ENCODE measurements at places on chromosomes 4 and X.
A peak's percentile ranks its signal among the peaks of the same experiment; 100 is the strongest.

GRCh38 chr4:123283371-123283895 lies 113.2 kb upstream of the SPRY1 start:
- DNase-seq: no peak

DNA sequence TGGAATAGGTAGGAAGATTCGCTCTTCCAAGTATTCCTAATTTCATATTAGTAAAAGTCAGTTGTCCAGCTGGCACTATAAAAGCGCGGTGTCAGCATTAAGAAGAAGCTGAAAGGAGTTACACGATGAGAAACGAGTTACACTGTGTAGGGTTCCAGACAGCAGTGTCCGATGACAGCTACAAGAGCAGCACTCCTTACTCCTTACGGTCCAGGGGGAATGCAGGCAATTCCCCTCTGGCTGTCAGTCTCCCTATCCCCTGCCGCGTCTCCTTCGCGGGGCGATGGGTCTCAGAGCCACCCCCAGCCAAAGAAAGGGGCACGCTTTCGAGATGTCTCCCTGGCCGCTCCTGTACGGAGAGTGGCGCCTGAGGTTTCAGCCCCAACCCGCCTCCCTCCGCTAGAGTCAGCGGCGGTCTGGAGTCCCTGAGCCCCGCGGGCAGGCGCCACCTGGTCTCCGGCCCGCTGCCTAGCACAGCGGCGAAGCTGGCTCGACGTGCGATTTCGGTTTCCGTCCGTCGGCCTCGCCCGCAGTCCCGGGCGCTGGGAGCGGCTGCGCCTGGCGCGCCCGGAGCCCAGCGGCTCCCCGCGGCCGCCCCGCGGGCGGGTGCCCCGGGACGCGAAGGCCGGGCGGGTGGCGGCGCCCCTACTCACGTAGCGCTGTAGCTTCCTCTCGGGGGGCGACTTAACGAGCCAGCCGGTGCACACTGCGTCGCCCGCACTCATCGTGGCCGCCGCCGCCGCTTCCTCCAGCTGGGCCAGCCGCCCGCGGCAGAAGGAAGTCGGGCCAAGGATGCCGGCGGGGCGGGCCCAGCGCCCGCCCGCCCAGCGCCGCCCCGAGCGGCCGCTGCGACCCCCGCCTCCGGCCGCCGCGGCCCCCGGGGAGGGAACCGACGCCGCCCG lies at the start of gene GAB3:
Gene GAB3, minus strand, starts transcription at position 777 of the 902 bp plus-strand sequence. Its CDS starts 52 bp downstream, at position 725.
- DNase-seq: peak; percentile 58

- DNase-seq: no peak
Observed at GRCh38 chrX:48703642-48704481, 7.3 kb downstream of the SUV39H1 start.

- DNase-seq: no peak
Observed at GRCh38 chr4:98542011-98542410, 116.4 kb downstream of the TSPAN5 start.

- DNase-seq: peak; percentile 40
Observed at GRCh38 chr4:76993787-76994641, 44.5 kb downstream of the SEPTIN11 start.

- no peak for DNase-seq
Observed at GRCh38 chr4:89379511-89380044, 72.0 kb upstream of the GPRIN3 start.

GRCh38 chrX:126339928-126340327 lies 173.8 kb upstream of the DCAF12L2 start:
- DNase-seq: no peak
